Large intestine (tissue), 12 donors: ENCODE measurements at places on chromosomes 6 and 20.

DNA sequence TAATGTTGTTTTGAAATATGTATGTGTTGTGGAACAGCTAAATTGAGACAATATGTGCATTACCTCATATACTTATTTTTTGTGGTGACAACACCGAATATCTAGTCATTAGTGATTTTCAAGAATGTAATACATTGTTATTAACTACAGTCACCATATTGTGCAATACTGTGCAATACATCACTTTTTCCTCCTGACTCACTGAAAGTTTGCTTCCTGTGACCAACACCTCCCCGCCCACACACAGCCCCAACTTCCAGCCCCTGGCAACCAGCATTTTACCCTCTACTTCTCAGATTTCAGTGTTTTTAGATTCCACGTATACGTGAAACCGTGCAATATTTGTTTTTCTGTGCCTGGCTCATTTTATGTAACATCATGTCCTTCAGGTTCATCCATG, 627.9 kb downstream of the PRKN start:
- no peak for DNase-seq

DNA sequence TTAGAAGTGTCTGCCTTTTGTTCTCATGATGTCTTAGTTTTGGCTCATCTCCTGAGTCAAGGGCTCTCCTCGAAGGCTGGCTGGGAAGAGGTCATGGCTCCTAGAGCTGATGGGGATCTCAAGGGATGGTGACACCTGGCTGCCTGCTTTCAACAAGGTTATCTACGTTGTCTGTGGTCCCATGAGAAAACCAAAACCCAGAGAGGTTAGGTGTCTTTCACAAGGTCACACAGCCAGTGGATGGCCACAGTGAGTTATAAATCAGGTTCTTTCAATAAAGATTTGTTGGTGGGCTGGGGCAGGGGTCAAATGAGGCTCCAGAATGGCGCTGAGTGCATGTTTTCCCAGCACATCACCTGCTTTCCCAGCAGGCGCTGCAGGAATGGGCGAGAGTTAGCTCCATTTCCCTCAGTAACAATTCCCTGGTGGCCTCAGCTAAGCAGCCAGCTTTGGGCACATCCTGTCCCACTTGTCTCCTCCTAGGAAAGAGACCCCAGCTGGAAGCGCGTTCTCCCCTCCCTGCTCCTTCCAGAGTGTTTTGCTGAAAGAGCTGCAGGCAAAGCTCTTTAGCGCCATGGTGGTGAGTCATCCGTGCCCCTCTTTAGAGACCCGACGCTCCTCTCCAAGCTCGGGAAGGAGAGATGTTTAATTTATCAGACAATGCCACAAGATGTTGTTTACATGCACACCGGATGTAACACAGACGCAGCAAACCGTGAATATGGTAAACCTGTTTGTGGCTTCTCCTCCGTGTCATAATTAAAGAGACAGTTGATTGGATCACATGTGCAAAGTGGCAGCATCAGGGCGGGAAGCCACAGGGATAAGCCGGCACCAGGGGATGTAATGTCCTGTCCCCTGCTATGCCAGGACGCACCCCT, 109.7 kb downstream of the LRFN2 start:
- peak; percentile 14 for DNase-seq

DNA sequence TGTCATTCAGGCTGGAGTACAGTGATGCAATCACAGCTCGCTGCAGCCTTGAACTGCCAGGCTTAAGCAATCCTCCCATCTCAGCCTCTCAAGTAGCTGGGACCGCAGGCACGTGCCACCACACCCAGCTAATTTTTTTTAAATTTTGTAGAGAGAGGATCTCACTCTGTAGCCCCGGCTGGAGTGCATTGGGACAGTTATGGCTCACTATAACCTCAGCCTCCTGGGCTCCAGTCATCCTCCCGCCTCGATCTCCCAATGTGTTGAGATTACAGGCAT, 86.5 kb downstream of the SERAC1 start:
- DNase-seq, result no peak

DNA sequence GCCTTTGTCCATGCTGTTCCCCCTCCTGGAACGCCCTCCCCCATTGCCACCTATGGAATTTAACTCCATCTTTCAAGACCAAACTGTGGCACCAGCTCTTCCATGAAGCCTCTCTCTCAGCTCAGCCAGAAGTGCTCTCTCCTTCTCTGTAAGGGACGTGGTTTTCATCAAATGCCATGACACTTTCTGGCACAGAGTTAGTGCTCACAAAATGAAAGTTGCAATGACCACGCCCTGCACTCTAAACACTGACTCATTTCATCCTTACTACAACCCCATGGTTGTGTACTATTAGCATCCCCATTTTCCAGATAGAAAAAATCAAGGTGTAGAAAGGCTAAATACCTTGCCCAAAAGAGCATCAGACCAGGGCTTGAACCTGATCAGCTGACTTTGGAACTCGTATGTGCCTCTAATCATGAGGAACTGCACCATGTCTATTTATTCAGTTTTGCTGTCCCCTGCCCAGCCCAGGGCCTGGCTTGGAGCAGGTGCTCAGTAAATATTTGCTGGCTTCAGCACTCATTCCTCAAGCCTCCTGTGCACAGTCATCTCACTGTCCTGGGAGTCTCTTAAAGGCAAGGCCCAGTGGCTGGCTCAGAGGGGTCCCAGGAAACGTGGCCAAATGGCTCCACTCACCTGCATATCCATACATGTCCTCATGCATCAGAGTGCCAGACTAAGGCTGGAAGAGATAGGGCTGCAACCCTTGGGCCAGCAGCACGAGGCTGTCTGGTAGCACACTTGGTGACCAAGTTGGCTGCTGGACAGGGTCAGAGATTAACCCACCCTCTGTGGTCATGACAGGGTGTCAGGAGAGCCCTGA, 77.9 kb downstream of the MRPL14 start:
- DNase-seq, result no peak

DNA sequence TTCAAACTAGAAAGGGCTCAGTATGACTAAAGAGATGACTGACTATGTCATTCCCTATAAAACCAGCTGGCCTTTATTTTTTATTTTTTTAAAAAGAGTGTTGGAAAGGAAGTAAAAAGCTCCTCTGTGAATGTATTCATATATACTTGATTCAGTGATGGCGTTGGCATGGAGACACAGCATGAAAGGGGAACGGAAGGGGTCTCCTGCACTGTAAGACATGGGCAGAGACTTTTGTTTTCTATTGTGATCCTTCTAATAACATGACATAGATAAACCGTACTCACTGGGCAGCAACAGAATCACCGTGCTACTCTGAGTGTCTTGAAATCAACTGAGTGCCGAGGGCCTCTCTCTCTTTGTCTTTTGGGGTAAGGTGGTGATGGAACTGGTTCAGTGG, 228.1 kb upstream of the RIN2 start:
- DNase-seq, result no peak

GRCh38 chr20:33993576-33994221, at the start of gene RALY:
TSS of gene RALY (plus strand) at chr20:33993911. CDS start at chr20:34072075, 78,164 bp downstream.
- DNase-seq, result peak; percentile 98

DNA sequence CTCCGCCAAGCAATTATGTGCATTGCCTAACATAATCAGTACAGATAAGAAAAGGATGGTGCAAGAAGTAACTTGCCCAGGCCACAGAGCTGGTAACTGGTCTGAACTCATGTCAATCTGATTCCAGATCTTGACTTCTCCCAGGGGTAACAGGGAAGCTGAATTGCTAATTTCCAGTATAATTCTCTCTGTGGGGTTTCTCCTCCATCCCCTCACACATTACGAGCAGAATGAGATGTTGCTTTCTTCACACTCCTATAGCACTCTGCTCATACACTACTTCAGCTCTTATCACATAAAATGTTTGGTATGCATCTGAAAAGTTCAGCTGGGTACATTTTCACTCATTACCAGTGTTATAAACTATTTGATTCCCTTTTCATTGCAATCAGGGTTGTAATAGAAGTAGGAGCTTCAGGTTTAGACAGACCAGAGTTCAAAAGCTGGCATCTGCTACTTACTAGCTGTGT, 24.0 kb upstream of the LRRC1 start:
- peak; percentile 79 for DNase-seq

DNA sequence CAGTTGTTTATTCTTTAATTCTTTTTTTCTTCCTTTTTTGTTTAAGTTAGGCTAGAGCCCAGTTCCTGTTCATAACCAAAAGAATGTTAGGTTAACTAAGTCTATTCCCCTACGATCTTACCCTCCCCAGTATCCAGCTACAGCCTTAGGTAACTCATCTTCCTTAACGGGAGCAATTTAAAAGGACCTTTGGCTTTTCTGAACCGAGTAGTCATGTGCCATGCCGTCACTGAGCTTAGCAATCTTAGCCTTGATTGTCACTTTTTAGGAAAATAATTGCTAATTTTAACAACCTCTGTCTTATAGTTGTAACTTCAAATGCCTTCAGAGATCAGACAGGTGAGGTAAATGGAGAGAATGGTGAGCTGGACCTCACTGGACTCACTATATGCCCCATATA, 6.2 kb downstream of the METTL24 start:
- DNase-seq, result peak; percentile 83

DNA sequence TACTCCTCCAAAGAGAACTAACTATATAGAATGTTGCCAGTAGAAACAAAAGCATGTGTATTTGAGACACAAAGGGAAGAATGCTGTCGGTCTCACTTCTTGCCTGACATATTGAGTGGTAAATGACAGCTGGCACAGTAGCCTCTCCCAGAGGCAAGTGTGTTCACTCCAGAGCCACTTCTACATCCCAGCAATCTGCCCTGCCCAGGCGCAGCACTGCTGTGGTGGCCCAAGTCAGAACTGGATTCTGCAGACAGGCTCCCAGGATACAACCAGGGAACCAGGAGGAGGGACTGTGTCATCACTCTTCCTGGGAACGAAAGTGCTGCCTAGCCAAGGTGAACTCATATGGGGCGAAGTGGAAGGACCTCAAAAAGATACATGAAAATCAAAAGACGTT, 103.2 kb upstream of the ARMC2 start:
- no peak for DNase-seq

DNA sequence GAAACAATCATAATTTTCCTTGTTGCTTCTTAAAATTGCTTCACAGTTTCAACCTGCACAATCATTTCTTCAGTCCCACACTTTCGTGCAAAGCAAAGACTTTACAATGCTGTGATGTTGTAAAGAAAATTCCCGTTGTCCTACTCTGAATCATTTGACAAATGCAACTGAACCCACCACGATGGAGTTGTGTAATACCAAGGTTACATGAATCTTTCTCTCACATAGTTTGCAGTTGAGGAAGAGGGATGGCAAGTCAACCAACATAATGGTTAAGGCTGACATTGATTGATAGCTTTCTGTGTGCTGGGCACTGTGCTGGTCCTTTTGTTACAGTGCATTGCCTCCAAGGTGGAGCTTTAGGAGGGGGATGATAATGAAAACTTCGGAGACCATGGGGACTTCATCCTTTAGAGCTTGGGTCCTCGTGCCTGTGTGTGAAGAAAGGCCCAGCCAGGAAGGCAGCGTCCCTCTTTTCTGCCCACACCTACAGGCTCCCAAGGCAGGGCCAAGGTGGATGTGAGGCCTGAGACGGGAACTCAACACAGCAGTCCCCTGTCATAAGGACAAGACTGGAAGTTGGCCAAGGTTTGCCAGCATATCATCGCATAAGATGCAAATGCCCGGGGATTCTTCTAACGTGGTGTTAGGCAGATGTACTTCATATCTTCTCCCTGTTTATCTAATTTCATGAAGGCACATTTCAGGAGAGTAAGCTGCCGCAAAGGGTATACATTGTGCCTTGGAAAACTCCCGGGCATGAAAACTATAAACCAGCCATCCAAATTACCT, 96.9 kb downstream of the LY86 start:
- DNase-seq, result no peak

DNA sequence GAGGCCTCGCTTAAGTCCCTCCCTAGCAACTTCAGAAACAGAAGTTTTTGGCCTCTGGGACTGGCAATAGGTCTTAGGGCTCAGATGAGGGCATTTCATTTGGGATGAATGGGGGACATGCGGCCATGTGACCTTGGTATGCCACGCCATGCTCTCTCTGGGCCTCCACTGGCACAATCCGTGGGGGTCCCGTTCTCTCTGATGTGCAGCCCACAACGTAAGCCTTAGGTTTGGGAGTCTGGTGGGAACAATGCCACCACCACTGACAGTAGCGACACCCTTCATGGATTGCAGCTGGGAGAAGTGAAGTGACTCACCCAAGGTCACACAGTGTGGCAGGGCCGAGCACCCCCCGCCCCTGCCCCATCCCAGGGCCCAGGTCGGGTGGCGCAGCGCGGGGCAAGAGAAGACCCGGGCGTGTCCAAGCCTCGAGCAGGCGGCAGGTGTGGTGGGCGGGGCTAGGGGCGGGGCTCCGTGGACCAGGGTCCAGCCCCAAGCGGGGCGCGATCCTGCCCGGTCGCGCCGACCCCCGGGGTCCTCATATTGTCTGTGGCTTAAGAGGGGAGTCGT, 864 bp upstream of the CEBPB start:
- DNase-seq, result peak; percentile 67

DNA sequence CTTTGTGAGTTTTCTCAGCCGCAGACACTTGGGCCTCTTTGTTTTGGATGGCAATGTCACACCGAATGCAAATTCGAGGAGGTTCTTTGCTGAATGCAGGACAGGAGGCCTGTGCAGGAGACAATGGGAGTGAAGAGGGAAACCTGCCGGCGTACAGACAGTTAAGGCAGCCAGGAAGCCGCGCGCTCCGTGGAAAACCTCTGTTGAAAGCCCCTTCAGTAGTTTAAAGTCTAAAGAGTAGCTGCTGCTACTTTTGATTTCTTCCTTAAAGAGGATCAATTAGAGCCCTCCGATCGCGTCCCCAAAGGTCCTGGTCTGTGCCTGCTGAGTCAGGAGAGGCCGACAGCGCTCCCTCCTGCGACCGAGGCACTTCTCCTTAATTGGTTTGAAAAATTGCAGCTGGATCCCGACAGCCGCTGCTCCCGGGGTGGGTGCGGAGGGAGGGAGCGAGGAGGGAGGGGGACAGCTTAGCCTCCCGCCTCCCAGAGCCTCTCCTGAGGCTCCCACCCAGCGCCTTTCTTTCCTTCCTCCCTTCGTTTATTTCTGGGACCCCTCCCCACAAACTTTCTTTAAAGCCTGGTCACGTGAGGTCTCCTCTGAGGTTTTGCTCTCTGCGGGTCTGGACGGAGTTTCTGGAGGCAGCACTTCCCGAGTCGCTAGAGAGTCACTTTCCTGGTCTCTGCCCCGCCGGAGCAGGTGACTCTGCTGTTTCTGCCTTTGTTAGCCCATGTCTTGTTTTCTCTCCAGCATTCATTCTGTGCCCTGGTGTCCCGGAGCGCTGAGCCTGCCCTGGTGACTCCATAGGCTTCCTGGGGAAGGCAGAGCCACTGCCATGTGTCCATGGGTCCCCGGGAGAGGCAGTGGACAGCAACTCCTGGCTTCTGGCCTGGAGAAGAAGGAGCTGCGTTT, 22.3 kb upstream of the RPP40 start:
- peak; percentile 77 for DNase-seq

- DNase-seq, result peak; percentile 27
Measured at GRCh38 chr6:81838031-81838430, 85.5 kb upstream of the TENT5A start.

DNA sequence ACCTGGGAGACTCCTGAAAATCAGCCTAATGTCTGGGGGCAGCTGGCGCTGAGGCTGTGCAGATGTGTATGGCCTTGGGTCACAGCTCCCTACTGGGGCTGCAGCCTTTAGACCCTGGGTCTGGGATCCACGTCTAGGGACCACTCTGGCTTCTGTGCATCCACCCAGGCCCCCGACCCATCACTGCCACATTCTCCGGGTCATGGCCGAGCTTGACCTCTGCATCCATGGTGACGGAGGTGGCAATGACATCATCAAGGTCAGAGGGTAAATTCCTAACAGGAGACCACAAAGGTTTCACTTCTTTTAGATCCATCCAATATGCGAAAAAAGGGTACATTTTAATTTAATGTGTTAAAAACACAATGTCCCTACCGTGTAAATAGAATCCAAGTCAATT, 14.5 kb upstream of the PCMTD2 start:
- no peak for DNase-seq

GRCh38 chr20:18363708-18364107, 75.4 kb downstream of the ZNF133 start:
- no peak for DNase-seq
